ENCODE measurements at places on chromosomes 7 and 10. TPM values are rescaled to one million over a fixed set of nuclear protein-coding genes. Genes with fewer than 3 reads are reported as not detected.

- no peak for DNase-seq
These were observed 517.0 kb upstream of the TEX47 start for GRCh38 chr7:89312551-89312950.

- DNase-seq: no peak
These were observed 308.1 kb upstream of the ZMIZ1 start for GRCh38 chr10:78760463-78761310.

GRCh38 chr10:5446390-5446926 lies 34.1 kb downstream of the NET1 start:
- DNase-seq: peak; percentile 84

- DNase-seq: no peak
These were observed 22.0 kb upstream of the SLC35G1 start for GRCh38 chr10:93871671-93872204.

- no peak for DNase-seq
These were observed 58.0 kb downstream of the CHST3 start for GRCh38 chr10:72022228-72022627.

Gene LRWD1
- 11.6 TPM for total RNA-seq

DNA sequence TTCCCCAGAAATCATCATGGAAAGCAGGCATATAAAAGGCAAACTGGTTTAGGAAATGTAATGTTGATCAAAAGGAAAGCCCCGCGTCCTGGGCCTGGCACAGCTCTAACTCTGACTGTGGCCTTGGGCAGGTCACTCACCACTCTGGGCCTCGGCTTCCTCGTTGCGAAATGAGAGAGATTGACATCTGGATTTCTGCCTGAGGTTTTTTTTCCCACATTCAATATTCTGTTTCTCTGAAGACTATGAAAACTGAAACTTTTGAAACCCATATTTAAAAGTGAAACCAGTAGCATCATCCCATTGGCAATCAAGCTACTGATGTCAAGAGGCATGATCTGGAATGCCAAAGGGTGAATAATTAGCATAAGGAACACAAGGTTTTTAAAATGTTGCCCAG lies 369.7 kb upstream of the NPVF start:
- no peak for DNase-seq

DNA sequence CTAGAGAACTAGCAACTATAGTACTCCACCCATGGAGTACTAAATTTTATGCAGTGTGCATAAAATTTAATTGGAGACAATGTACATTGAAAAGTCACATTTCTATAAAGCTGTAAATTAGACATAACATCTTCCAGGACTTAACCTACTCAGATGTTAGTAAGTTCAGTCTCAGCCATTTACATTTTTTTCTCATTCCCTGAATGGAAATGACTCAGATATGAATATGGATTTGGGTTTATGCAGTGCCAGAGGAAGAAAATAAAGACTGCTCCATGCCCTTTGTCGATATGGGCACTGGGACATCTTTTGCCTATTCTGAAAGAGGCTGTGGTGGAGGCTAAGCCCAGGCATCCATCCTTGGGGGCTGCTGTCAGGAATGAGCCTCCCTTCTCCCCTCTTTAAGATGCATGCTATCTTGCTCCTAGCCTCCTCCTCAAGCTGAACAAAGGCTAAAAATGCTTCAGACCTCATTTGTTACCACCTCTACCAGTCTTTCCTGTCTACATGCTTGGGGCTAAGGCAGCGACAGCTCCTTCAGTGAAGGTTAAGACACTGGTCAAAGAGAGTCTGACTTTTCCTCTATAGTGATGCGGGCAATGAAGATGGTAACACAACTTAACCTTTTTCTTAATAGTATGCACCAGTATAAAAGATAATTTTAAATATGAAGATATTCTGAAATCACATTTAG lies 486.8 kb upstream of the ANKRD30A start:
- no peak for DNase-seq

Gene OIT3
- total RNA-seq: 0.15 TPM

Gene EFCAB10
- total RNA-seq: not detected

Gene GIMAP8
- 7.2 TPM for total RNA-seq

GRCh38 chr7:100397315-100398081 lies 24.2 kb downstream of the PILRA start:
- no peak for DNase-seq

DNA sequence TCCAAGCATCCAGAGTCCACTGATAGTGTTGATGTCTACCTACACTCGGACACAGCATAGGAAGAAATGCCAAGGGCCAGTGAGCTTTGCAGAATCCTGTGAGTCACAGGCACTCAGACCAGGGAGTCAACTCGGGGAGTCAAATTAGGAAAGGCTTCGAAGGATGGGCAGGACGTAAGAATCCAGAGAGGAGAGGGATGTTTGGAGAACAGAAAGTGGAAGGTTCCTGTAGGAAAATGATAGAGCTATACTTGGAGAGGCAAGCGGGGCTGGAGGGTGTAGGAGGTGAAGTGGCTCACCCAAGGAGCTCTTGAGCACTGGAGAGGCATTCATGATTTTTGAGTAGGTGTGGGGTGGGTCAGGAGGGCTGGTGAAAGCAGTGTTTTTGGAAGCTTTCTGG lies 3.0 kb downstream of the ZYX start:
- no peak for DNase-seq

DNA sequence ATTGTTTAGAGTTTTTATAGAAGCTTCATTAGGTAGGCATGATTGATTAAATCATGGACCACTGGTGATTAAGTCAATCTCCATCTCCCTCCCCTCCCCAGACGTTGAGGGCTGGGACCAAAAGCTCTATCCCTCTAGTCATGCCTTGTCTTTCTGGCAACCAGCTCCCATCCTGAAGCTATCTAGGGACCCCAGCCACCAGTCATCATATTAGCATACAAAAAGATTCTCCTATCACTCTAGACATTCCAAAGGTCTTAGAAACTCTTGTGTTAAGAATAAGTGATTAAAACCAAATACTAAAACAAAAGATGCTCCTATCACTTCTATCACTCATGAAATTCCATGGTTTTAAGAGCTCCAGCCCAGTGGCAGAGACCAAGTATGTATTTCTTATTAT lies 178.2 kb downstream of the RAPGEF5 start:
- no peak for DNase-seq

GRCh38 chr10:7033031-7033430 lies 377.8 kb downstream of the SFMBT2 start:
- DNase-seq: no peak

Gene ANKRD1
- not detected for total RNA-seq

Gene AGAP5
- total RNA-seq: 7.9 TPM

Gene C10orf120
- total RNA-seq: not detected

DNA sequence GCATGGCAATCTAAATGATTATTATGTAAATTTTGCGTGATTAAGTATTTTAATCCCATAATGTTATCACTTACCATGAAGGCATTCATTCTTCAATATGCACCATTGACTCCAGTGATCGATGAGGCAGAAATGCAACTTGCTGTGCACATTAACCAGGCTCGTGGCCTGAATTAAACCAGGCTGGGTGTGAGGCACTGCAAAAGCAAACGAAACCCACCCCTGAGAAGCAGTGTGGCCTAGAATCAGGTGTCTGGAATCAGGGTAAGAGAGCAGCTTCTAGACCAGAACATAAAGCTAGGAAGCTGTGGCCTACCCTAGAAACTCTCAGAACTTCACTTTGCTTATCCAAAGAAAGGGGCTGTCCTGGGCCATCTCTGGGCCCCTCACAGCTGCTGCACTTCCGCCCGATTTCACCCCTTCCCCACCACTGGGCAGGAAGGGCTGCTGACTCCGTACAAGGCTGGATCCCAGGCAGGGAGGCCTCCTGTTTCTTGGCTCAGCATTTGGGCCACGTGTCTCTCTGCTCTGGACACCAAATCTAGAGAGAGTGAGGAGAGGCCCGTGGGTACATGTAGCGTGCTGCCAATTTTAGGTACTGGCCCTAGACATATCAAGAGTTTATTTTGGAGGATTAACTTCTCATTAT lies 4.4 kb downstream of the PTPRE start:
- DNase-seq: no peak

Gene XRCC2
- 0.98 TPM for total RNA-seq

Gene HELLS
- total RNA-seq: 9.8 TPM

Gene ATOH7
- total RNA-seq: not detected

Gene ADARB2
- total RNA-seq: 2.0 TPM

All from breast epithelium (tissue), 4 donors.